Activated gamma-delta T cell treated with anti-CD3 and anti-CD28 coated beads, Interleukin-2, amount 50 U/mL, for 16 hours (primary cell): ENCODE measurements at places on chromosomes 1 and 21.

- DNase-seq = no peak
These were observed 60.7 kb downstream of the LRRC8D start for GRCh38 chr1:89881415-89882058.

DNA sequence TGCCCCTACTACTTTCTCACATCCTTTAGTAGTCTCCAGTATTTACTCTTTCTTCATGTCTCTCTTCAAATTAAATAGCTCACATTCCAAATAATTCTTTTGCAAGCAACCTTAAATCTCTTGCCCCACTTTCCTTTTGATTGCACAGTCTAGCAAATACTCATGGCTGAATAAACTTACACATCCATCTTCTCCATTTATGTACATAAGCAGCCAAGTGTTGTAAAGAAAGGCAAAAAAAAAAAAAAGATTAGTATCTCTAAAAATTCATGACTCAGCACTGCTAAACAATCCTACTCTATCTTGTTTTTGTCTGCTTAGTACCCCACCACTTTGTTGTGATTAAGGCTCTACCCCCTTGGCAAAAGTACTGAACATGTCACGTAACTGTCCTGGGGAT, 42.6 kb downstream of the F13B start:
- no peak for DNase-seq

DNA sequence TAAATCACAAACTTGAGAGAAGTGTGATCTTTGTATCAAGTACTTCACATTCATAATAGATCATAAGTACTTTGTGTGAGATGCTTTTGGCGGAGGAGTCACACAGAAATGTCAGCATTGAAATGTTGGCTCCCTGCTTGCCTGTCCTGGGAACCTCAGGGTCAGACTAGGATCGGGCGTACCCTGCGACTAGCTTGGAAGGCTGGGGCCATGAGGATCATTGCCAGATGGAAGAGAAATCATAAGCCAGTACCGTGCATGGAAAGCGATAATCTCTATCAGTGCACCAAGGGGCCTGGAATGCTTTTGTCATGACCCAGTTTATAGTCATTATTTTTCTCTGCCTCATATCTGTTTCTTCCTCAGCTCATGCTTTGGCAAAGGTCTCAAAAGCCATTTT, 35.5 kb downstream of the MTR start:
- DNase-seq = no peak

- DNase-seq = no peak
These were observed 1621.1 kb downstream of the MRPL39 start for GRCh38 chr21:23986214-23986613.

- no peak for DNase-seq
These were observed 107.0 kb downstream of the RHOU start for GRCh38 chr1:228842094-228842775.

GRCh38 chr21:38999161-38999560, 184.1 kb downstream of the PSMG1 start:
- no peak for DNase-seq

GRCh38 chr1:147349533-147349932, 107.0 kb downstream of the CHD1L start:
- no peak for DNase-seq

DNA sequence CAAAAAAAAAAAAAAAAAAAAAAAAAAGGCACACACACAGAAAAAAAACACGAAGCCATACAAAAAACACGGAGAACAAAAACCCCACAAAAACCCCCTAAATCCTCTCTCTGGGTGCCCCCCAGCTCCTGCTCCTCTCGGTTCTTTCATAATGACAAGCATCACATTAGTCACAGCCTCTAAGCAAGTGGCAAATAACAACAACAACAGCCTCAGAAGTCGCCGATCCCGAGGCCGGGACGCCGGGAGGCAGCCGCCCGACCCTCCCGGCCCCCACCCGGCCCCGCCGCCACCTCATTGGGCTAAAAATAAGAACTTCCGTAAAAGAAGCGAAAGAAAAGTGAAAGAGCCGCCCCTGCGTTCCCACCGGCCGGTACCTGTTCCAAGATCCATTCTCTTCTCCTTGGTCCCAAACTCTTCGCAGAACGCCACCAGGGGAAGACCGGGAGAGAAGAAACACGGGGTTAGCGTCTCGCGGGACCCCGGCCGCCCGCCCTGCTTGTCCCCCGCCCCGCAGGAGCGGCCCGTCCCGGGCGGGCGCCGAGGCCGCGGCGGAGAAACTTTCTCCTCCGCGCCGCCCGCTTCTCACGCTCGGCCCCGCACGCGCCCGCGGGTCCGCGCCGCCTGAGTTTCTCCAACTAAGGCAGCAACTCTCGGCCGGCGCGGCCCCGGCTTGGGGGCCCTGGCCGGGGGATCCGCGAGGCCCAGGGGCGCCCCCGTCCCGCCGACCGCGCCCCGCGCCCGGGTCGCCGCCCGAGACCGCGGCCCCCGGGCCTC, 102.8 kb downstream of the CASZ1 start:
- DNase-seq = peak; percentile 14

GRCh38 chr1:16298653-16299052, 53.6 kb downstream of the FBXO42 start:
- DNase-seq = no peak

DNA sequence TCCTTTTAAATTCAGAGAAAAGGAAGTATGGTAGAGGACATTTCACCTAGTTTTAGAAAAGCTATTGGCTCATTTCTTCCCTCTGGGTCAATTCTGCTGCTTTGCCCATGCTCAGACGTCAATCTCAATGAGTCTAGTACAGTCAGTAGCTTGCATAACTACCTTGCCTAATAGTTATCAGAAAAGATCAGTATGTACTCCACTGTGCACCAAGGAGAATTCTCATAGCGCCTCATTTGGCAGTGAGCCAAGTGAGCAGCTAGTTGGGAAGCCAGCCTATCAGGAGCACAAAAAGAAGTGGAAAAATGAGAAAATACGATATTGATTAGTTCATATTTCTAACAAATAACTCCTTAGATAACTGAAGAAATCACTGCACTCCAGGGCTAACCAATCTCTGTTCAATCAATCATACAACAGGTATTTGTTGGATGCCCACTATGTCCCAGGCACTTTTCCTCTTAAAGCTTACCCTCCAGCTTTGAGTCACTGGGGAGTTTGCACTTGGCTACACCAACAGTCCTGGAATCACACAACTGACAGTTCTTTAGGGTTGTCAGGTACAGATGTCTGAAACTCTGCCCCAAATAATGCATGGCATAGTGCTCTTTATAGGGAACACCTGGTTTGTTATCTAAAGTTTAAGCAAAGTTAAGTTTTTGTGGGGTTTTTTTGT, 50.2 kb downstream of the PRDX6 start:
- no peak for DNase-seq

- peak; percentile 55 for DNase-seq
These were observed 501 bp downstream of the FBXO6 start for GRCh38 chr1:11664336-11665065.

- DNase-seq = no peak
These were observed 33.8 kb upstream of the KCNQ4 start for GRCh38 chr1:40749817-40750216.

GRCh38 chr1:230618537-230618936, 23.7 kb upstream of the COG2 start:
- no peak for DNase-seq

DNA sequence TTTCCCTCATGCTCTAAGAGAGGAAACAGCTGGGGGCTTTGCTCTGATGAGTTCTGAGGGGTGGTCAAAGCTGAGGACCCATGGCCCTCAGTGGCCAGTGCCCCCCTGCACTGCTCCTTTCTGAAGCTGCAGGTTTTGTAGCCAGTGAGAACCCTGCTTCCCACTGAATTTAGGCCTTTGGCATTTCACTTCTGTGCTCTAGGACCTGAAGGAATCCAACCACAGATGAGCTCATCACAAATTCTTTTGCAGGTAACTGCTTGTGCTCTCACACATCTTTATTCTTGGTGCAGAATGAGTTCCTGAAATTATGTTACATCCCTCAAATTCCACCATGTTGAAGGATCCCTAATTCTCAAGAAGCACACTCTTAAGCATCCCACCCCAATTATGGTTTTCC, 248.7 kb upstream of the IRF2BP2 start:
- no peak for DNase-seq

GRCh38 chr21:42621166-42621818, 32.1 kb upstream of the PDE9A start:
- DNase-seq = no peak

GRCh38 chr1:246803883-246804282, 79.7 kb downstream of the SCCPDH start:
- no peak for DNase-seq

DNA sequence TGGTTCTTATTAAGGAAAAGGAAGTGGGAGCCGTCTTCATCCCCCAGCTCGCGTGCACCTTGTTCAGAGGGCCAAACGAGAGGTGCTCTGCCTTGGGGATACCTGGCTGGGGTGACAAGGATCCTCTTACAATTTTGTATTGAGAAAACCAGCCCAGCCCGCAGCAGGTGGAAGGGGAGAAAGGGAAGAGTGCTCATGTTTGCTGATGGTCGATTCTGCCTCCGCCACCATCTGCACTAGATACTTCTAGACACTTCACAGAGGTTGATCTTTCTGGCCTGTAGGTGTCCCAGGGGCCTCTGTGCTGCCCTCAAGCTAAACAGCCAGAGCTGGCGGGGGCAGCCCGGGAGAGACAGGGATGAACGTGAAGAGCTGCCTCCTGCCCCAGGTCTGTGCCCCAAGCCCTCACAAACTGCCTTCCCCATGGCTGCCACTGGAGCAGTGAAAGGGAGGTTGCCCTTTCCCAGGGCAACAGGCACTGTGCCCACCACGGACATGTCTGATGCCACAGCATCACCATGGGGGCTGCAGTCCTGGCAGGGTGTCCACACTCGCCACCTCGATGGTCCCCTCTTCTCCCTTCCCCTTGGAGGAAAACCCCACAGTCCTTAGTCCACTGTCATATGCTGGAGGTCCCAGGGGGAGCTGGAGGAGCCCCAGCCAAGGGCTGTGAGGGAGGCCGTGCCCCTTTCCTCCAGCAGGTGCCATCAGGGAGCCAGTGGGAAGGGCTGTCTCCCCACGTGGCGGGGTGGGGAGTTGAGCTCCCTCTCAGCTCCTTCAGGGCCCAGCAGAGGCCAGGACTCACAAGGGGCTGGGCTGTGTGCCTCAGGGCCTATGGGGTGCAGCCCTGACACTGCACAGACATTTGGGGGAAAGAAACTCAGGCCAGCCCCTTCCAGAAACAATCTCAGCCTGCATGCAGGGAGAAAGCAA, 8.1 kb downstream of the ADPRS start:
- no peak for DNase-seq

DNA sequence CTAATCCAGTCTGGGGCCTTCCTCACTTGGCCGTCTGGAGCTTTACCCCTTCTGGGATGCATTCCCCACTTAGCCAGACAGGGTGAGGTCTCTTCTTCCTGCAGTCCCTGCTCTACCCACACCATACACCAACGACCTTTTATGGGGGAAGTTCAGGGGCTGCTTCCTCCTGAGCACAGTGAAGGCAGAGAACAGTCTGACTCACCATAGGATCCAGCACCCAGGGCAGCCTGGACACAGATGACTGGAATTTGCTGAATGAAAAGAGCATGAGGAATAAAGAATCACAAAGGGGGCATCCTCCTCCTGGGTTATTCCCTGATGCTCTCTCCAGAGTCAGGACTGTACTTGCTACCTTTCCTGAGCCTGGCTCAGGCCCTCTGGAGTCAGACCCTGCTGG, 4.6 kb upstream of the FOXE3 start:
- no peak for DNase-seq

DNA sequence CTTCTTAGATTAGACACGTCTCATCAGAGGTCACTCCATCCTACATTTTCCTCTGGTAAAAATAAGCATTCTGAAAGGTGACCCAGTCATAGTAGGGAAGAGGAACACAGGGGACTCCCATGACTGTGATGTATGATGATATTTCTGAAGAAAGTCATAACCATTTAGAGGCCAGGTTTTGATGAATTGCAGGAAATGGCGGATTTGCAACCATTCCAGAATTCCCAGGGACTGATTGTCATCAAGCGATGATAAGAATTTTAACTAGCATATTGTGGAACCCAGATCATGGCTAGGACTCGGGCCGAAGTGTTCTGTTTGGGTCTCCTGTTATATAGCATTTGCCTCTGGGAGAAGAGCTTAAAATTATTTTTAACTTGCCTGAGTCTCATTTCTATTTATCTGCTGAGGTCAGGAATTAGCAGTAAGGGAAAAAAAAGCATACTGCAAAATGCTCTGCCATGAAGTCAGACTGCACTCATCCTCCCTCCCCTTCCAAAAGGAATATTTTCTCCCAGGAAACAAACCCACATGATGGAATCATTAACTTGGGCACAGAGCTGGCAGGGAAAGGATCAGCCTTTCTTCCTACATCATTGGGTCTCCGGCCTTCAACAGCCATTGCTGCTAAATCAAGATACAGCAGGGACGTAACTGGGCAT, 286.7 kb downstream of the HLX start:
- DNase-seq = no peak

DNA sequence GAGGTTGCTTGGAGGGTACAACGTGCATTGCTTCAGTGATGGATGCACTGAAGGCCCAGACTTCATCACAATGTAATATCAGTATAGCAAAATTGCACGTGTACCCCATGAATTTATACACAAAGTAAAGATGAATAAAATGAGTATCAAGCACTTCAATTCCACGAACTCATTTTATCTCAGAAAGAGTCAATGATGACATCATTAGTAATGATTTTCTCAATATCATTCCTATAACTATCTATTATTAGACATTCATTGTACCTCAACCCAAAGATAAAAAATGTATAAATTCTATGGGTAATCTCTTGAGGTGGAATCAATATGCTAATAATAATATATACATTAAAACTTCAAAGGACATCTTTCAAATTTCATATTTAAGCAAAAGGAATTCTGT, 208.4 kb downstream of the COL11A1 start:
- no peak for DNase-seq

GRCh38 chr21:38267136-38267755, 10.5 kb downstream of the KCNJ15 start:
- DNase-seq = no peak

DNA sequence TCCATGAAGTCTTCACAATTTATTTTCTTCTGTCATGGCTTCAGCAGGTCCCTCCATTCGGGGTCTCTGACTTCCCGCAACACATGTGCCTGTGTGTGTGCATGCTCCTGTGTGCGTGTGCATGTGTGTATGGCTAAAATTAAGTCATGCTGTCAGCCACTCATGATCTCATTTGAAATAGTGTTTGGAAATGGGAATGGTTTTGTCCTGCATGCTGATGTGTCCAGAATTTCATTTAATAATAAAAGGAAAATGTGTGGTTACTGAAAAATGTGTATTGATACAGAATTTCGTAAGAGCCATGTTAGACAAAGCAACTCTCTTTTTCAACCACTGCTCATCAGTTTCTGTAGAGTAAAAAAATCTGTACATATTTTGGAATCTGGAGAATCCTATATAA, 123.8 kb upstream of the PRDX6 start:
- DNase-seq = no peak

- DNase-seq = no peak
These were observed 30.9 kb downstream of the CCN1 start for GRCh38 chr1:85611425-85611824.

DNA sequence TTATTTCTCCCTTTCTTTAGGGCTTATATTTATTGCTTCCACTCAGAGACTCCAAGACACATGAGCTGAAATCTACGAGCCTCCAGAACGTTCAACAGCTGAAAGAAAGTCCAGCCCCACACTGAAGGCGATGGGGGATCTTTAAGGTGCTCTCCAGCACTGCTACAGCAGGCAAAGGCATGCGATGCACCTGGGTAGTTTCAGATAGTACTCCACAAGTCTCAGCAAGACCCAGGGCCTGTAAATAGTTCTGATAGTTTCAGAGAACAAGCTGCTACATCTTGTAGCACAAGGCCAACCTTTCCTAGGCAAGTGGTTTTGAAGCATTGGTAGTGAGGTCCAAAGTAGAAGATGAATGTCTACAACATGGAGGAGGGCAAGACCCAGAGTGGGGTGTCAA, 2.2 kb upstream of the HSD3B1 start:
- no peak for DNase-seq
